ENCODE measurements at places on chromosomes 6 and 20. TPM values are rescaled to one million over a fixed set of nuclear protein-coding genes. Genes with fewer than 3 reads are reported as not detected.

- no peak for DNase-seq
Observed at GRCh38 chr6:25418454-25419052, 139.4 kb downstream of the CARMIL1 start.

The FOXS1 gene
- total RNA-seq = 185 TPM

The SLC18B1 gene
- 2.7 TPM for total RNA-seq

- no peak for DNase-seq
Observed at GRCh38 chr6:89353118-89353556, 615 bp upstream of the UBE2J1 start.

The CST5 gene
- total RNA-seq = not detected

DNA sequence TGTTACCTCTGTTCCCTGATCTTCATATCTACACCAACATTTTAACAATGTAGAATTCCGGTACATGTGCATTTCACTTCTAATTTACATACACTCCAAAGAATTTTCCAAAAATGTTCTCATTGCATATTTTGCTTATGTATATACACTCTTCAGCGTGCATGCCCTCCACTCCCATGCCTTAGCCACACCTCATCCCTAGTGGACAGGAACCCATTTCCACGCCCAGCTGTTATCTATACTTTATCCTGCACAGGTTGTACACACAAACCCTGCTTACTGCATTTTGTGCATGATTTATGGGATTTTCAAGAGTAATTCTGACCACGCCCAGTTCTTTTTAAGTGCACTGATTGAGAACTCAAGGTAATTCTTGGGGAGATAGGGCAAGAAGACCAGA, 102.4 kb downstream of the TFAP2C start:
- DNase-seq = no peak

The MAS1 gene
- total RNA-seq = not detected

The EBF4 gene
- 15.2 TPM for total RNA-seq

DNA sequence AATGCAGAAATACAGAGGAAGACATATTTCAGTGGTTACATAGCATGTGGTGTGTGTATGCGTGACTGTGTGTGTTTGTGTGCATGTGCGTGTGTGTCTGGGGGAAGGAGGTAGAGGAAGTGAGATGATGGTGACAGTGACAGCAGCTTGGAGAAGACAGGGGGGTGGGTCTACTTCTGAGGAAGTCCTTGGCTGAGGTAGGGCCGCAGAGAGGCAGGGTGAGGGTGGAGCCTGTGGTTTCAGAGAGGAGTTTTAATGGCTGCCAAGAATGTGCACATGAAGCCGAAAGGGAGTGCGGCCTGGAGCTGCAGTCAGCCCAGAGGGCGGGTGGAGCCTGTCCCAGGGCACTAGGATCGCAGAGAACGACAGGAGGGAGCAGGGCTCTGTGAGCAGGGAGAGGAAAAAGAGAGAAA, 22.7 kb upstream of the RNF24 start:
- DNase-seq = no peak

DNA sequence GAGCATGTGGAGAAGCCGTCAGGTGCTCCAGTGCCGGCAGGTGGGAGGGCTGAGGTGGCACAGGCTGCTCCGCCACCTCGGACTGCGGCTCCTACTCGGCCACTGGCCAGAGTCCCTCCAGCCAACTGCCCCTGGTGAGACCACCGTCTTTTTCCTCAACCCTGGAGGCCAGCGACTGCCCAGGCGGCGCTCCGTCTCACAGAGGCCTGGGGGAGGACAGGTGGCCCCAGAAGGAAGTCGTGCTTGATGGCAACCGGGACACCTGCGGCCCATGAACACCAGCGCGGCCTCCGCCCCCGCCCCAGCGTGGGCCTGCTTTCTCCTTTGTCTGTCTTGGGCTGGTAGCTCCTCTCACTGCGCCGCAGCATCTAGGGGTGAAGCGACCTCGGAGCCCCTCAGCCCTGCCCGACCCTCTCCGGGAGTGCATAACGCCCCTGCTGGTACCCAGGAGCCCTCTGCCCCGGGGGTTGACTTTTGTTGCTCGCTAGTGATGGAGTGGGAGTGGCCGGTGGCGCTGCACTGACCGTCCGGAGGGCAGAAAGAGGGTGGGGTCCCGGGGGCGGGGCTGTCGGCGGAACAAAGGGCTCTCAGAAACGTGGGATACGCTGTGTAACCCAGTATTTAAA, 706 bp upstream of the TUBB2B start:
- no peak for DNase-seq

DNA sequence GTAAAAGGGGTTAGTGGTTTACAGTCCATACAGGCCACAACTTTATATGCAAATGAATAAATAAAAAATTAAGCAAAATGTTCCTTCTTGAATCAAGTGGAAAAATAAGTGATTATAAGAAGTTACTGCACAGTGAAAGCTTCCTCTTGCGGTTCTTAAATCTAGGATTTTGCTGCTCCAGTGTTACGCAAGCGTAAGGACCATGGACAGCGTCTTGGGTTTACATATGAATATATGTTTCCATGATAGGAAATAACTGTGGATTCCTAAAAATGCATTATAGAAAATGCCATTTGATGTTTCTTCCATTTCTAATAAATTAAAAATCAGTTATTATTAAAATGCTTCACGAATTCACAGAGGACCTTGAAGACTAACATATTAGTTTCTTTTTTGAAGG, 176.6 kb upstream of the POU3F2 start:
- DNase-seq = no peak

The MYLK2 gene
- 1.3 TPM for total RNA-seq

- no peak for DNase-seq
Observed at GRCh38 chr6:30149234-30149633, 11.8 kb downstream of the TRIM10 start.

DNA sequence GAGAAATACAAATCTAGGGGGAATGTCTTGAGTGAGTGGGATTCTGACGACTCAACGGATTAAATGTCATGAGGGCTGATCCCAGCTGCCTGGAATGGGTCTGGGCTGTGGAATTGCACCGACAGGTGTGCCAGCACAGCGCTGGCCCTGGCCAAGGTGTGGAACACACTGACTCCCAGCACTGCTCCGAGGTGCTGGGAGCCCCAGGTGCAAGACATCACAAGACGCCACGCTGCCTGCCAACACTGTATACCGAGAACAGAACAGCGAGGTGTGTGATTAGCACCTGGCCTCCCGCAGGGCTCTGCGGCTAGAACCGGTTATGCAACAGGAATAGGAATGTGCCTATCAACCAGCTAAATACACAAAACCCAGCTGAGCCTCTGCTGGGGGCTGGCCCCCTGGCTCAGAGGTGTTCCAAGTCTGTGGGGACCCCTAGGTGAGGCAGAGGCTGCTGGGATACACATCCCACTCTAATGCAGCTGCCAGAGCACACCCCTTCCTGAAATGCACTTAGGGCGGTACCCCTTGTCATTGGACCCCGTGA, 24.8 kb upstream of the APMAP start:
- DNase-seq = peak; percentile 68

DNA sequence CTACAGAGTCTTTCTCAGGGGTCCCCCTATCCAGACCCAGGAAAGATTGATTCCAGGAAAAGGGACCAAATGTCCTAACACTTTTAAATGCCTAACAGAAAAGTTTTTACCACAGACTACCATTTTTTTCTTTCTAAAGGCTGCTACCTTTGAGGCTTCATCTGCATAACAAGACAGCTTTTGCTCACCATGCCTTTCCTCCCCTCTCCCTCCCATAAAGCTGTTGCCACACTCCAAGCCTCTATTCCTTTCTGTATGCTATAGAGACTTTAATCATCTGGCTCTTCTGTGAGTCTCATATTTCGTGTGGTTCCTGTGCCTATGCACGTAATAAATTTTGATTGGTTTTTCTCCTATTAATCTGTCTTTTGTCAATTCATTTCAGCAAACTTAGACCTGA, 26.0 kb upstream of the LIN28B start:
- DNase-seq = no peak

The FILIP1 gene
- total RNA-seq = 0.51 TPM

The HCK gene
- not detected for total RNA-seq

DNA sequence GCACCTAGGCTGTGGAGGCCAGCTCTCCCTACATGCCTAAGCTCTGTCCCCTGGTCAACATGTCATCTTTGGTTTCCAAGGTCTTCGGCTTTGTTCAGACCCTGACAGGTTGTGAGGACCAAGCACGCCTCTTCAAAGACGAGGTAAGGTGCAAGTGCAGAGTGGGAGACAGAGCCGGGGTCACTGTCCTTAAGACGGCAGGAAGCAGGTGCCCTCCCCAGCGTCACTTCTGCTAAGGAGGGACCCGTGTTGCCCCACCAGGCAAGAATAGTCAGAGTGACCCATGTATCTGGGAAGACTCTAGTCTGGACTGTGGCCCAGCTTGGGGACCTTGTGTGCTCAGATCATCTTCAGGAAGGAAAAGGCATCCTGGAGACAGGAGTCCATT, 18.2 kb upstream of the SGK2 start:
- DNase-seq = no peak

The TENT5A gene
- total RNA-seq = 27.9 TPM

GRCh38 chr6:89297695-89298351, 17.3 kb downstream of the GABRR2 start:
- no peak for DNase-seq

The DEF6 gene
- 1.1 TPM for total RNA-seq

The PRSS35 gene
- total RNA-seq = 197 TPM

The TMC2 gene
- not detected for total RNA-seq

DNA sequence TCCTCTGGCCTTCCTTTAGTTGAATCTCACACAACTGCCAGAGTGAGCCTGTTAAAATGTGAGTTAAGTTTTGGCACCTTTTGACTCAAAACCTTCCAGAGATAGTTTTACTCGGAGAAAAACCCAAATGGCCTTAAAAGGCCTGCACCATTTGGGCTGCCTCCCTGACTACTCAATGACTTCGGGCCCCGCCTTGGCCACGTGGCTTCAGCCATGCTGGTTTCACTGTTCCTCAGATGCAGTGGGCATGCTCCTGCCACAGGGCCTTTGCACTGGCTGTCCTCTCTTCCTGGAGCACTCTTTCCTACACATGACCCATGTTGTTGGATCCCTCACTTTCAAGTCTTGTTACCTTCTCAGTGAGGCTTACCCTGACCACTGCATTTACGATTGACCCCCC, 18.3 kb downstream of the VEGFA start:
- no peak for DNase-seq

DNA sequence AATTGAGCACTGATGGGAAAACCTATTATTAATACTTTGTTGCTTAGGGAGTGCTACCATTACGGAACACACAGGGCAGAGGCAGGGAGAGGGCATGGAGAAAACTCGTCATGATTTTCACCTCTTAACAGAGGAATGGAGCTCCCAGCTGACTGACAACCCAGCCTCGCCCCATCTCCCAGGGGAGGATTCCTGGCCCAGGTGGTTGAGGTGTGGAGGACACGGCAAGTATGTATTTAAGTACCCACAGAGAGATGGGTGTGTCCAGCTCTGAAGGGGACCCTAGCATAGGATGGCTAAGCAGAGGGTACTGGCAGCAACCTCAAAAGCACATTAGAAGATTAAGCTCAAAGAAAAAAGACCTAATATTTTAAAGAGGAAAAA, 261.9 kb upstream of the MOCS1 start:
- no peak for DNase-seq

The RNGTT gene
- total RNA-seq = 11.8 TPM

GRCh38 chr20:36523341-36523740, 18.0 kb upstream of the MYL9 start:
- no peak for DNase-seq

- DNase-seq = no peak
Observed at GRCh38 chr6:151257985-151258445, 18.2 kb downstream of the AKAP12 start.

The RAE1 gene
- 22.3 TPM for total RNA-seq
